Non-pigmented ciliary epithelial cell (primary cell): ENCODE measurements at places on chromosomes 16 and 17.

- DNase-seq, result no peak
Measured at GRCh38 chr17:83122834-83123233, 43.4 kb downstream of the METRNL start.

DNA sequence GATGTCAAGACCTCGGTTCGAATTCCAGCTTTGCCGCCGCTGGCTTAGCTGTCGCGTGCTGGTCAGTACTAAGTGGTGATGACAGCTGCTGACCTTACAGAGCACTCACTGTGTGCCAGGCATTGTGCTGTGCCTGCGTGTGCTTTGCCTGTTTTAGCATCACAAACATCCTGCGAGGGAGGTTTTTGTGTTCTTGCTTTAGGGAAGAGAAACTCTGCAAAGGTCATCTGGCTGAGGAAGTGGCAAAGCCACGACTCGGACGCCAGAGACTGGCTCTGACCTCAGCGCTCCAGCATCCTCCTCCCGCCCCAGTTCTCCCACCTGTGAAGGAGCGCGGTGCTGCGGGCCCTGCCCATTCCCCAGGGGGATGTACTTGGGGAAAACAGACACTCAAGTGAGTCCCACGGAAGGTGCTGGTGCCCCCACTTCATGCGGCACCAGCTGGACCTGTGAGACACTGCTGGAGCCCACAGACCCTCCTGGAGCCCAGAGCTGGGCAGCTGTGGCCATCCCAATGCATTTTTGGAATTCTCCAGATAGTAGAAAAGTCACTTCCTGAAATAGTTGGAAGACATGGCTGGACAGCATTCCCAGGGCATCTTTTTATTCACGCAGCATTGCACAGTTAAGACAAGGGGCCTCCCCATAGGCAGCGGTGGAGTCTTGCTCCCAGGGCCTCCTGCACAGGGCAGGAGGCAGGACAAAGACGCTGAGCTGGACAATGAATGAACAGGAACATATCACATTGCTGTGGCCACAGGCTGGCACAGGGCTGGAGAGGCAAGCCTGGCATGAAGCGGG is 20.0 kb upstream of the HERPUD1 start:
- DNase-seq, result no peak

GRCh38 chr17:3960764-3961163 is 3.5 kb downstream of the ATP2A3 start:
- DNase-seq, result no peak

- DNase-seq, result no peak
Measured at GRCh38 chr17:81808778-81809555, 5.0 kb downstream of the GCGR start.

GRCh38 chr17:71905376-71906031 is 215.3 kb upstream of the SOX9 start:
- DNase-seq, result no peak

DNA sequence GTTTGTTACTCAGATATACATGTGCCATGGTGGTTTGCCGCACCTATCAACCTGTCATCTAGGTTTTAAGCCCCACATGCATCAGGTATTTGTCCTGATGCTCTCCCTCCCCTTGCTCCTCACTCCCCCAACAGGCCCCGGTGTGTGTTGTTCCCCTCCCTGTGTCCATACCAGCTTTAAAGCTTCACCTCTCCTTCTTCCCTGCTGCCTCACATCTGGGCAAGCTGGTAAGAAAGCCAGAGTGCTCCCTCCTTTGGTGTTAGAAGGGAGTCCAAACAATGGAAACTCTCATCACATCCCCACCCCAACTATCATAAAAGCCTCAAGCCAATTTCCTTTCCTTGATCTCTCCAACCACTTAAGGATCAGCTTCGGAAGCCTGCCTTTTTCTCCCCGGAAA is 1115.6 kb upstream of the GOT2 start:
- no peak for DNase-seq

- no peak for DNase-seq
Measured at GRCh38 chr17:48357779-48358602, 72.0 kb downstream of the SKAP1 start.

GRCh38 chr16:88993166-88993761 is 16.3 kb upstream of the CBFA2T3 start:
- no peak for DNase-seq

- DNase-seq, result no peak
Measured at GRCh38 chr17:77769215-77769614, 189.3 kb upstream of the TNRC6C start.

DNA sequence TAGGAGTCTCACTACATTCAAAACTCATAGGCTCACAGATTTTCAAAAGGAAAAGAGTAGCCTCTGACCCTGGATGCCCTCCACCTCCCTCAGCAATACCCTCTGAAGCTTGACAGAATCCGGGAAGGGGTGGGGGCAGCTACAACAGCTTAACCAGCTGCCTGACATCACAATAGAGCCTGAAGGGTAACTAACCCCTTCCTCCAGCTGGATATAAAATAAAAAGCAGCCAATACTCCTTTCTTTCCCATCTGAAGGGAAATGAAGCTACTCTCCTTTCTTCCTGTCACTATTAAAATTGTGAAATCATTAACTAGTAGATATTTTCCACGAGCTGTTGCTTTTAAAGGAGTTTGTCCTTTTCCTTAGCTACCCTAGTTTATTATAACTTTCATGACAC is 24.0 kb downstream of the USP31 start:
- DNase-seq, result no peak

- DNase-seq, result no peak
Measured at GRCh38 chr17:42329025-42329976, 41.0 kb downstream of the STAT5A start.

GRCh38 chr17:34261568-34262337 is 6.7 kb downstream of the CCL2 start:
- DNase-seq, result no peak
